DMS79 treated with DMSO at 0.1 percent for 48 hours (cell line): ENCODE measurements at places on chromosomes 11 and 22.

DNA sequence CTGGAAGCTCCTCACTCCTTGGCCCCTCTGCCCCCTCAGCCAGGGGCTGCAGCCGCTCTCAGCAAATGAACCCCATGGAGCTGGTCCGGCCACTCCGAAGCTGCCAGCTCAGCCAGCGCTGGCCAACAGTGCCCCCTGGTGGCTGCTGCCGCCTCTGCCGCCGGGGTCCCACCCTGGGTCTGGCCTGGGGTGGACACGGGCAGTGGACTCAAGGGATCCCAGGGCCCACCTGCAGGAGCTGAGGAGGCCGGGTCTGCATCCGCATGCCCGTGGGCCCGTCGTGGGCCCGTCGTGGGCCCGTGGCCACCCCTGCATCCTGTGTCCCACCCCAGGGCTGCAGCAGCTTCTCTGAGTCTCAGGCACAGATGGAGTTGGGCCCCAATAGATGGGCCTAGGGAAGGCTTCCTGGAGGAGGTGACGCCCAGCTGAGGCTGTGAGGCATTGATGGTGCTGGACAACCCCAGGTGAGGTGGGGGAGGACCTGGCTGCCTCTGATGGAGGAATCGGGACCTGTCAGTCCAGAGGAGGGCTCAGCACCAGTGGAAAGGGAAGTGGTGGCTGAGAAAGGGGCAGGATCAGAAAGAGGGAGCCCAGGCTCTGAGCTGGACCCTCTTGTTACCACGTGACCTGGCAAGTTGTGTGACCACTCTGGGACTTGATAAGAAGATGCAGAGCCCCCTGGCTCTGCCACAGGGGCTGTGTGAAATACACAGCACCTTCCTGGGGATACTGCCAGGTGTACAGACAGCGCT lies 522.3 kb downstream of the BRD1 start:
- no peak for DNase-seq

DNA sequence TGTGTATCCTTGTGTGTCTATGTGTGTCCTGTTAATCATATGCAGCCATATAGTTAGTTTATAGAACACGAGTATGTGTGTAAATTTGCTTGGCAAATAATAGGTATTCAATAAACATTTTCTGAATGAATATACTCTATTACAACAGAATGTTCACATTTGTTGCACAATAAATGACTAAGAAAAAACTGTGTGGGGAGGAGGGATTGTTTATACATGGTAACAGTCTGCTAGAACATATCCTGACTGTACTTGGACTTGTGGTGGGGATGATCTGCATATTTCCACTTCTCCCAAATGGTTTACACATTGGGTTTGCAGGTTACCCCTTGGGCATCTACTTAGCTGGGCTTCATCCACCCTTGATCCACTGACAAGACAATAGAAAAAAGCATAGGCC lies 194.6 kb downstream of the INSC start:
- no peak for DNase-seq

GRCh38 chr22:30347255-30347892 lies 9.3 kb downstream of the SF3A1 start:
- DNase-seq: no peak

DNA sequence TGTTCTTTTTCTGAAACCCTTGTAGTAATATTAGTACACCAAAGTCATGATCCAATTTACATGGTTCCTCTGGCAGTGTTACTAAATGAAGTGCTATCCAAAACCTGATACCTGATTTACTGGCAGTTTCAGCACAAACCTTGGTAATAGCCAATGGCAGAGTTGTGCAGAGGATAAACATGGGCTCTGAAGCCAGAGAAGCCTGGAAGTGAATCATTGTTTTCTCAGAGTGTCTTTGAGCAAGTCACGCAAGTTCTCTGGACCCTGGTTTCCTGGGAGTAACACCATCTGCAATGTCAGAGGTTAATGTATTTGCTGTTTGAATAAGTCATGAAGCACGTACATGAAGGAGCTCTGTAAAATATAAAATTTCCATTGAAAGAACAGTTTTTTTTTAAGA lies 222.3 kb upstream of the NARS2 start:
- DNase-seq: no peak

GRCh38 chr22:20741008-20741633 lies 32.8 kb upstream of the SERPIND1 start:
- DNase-seq: no peak

GRCh38 chr11:16921019-16921418 lies 93.2 kb downstream of the PLEKHA7 start:
- no peak for DNase-seq
